ENCODE measurements at places on chromosomes 6 and 20.
A peak's percentile ranks its signal among the peaks of the same experiment; 100 is the strongest.

DNA sequence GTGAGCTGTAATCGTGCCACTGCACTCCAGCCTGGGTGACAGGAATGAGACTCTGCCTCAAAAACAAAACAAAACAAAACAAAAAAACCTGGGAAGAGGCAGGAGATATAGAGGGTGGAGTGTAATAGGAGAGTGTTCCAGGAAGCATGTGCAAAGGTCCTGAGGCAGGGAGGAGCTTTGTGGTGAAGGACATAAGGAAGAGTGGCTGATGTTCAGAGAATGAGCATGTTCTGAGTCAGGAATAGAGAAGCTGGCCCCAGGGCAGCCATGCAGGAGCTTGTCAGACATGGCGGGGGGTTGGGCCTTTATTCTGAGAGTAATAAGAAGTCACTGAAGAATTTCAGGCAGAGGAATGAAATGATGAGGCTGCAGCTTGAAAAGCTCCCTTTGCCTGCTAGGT lies 337.0 kb downstream of the CDH26 start:
- no peak for DNase-seq

GRCh38 chr6:12335131-12335527 lies 45.0 kb downstream of the EDN1 start:
- DNase-seq = no peak

DNA sequence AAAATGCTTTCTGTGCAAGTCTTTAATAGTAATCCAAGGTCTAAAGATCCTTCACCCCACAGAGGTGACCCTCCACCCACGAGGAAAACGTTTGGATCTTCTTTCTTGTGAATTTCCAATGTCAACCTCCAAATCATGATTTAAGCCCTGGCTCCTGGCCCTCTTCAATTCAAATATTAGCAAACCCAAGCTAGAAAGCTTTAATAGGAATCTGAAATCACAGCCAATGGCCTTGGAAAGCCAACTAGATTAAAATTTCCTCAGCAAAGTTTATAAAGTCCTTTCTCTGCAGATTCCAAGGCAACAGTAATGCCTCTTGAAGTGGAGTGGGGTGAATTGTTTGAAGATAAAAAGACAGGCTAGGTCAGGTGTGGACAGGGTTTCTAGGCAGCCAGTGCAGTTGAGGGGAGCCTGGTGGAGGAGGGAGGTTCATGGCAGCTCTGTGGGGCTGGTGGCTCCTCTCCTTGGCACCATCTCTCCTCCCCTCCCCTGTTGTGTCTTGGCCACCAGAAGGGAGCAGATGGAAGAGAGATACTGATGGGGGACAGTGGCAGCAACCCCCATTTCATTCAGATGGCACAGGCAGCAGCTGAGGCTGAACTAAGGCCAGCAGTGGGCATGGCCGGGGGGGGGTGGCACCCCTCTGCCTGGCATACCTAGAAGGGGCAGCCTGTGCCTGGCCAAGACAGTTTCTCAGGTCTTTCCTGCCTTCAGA lies 12.0 kb upstream of the UQCC2 start:
- no peak for DNase-seq

DNA sequence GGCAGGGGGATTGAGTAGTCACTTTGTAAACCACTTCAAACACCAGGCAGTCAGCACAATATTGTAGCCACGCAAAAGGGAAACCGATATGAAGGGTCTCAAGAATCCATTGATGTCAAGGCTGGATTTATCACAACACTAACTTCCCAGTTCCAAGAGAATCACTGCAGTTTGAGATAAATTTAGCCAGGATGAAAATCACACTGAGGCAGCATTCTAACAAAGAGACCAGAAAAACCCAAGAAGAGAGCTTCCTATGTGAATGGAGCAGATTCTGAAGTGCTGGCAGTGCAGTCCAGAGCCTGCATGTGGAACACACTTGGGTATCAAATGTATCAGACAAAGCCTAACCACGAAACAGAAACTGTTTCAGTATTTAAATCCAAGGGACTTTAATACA lies 84.6 kb downstream of the KIF16B start:
- no peak for DNase-seq

DNA sequence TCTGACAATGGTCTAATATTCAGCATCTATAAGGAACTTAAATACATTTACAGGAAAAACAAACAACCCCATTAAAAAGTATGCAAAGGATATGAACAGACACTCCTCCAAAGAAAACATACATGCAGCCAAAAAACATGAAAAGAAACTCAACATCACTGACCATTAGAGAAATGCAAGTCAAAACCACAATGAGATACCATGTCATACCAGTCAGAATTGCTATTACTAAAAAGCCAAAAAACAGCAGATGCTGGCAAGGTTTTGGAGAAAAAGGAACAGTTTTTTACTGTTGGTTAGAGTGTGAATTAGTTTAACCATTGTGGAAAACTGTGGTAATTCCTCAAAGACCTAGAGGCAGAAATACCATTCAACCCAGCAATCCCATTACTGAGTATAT lies 339.0 kb upstream of the ADGRB3 start:
- DNase-seq = no peak

GRCh38 chr20:58006346-58007316 lies 221.8 kb downstream of the ANKRD60 start:
- peak; percentile 11 for DNase-seq

- no peak for DNase-seq
Observed at GRCh38 chr20:62284448-62284847, 18.3 kb upstream of the ADRM1 start.

- DNase-seq = no peak
Observed at GRCh38 chr20:34220561-34220960, 20.7 kb upstream of the ASIP start.

GRCh38 chr20:41467690-41468089 lies 101.1 kb upstream of the EMILIN3 start:
- DNase-seq = no peak

GRCh38 chr20:16228722-16229121 lies 344.5 kb downstream of the KIF16B start:
- DNase-seq = no peak

DNA sequence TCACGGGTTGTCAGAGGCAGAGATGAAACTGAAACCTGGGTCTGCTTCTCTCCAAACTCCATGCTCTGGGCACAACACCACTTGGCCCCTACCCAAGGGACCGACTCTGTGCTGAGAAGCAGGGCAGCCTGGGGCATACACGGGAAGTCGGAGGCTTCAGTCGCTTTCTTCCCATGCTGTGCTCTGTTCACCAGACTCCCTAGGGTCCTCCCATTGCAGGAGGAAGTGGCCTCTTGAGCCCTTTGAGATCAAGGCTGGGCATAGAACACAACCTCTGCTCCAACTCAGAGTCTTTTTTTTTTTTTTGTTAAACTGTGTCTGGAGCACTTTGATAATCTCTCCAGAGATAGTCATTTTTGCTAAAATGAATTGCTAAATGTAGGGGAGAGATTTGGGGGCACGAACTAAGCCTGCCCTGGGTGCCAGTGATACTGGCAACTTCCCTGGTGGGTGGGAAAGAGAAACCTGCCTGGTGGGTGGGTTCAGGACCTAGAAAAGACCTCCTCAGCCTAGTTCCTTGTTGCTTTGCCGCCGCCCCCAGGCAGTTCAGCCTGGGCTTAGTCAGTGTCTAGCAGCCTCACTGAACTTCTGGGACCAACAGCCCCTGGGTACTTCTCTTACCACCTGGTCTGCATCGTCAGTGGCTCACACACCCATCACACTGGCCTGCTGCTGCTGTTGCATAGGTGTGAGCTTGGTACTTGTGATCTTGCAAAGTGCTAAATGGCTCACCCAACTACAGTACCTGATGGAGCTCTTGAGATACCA lies 62.0 kb downstream of the PPP1R14C start:
- DNase-seq = no peak

DNA sequence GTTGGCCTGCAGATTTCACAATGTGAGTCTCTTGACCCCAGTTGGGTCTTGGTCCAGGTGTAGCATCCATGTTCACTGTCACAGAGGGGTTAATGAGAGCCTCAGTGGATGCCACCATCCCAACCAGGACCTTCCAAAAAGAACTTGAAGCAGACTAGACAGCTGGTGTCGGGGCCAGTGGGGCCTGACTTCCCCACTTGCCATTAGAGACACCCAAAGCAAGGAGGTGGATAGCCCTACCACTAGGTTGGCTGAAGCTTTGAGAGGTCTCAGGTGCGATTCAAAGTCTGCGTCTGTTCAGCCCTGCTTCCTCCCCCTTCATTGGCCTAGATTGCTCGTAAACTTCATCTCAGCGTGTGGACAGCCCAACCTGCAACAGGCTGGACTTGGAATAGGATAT lies 196.4 kb upstream of the RREB1 start:
- no peak for DNase-seq

DNA sequence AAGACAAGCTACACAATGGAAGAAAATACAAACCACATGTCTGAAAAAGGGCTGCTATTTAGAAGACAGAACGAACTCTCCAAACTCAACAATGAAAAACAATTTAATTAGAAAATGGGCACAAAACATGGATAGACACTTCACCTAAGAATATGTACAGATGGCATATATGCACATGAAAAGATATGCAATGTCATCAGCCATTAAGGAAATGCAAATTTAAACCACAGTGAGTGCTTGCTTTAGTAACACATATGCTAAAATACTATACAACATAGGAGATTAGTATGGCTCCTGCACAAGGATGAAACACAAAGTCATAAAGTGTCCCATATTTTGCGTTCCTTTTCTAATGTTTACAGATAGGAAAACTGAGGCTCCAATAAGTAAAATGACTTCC lies 60.4 kb upstream of the FAM83B start:
- no peak for DNase-seq
